ENCODE measurements at places on chromosomes 5 and 9.

GRCh38 chr9:86939891-86940290 is 7.4 kb downstream of the GAS1 start:
- DNase-seq: no peak

DNA sequence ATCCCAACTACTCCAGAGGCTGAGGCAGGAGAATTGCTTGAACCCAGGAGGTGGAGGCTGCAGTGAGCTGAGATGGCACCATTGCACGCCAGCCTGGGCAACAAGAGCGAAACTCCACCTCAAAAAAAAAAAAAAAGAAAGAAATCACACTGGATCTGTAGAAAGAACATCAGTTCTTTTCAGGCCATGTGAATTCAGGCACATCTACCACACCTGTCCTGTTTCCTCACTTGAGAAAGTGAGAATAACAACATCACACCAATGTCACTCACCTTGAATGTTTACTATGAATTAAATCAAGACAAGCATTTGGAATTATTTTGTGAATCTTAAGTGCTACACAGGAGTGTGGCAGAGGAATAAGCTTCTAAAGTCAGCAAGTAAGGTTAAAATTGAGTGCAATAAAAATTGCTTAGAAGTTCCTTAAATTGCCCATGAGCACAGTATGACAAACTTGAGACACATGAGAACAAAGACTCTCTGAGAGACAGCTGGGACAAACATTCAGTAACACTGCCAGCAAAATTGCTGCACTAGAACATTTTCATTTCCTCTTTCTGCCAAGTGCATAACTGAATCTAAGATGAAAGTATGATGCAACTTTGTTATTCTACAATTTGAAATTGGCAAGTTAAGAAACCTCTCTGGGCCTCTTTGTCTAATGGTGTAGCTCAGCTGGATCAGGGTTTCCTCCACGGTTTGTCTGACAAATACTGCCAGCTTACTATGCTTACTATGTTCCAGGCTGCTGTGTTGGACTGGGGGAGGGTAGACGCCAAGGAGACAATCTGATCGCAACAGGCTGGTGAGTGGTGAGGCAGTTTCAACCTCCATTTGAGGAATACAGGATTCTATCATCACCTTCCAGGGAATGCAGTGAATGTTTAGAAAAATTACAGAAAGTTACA is 1.9 kb upstream of the RIC1 start:
- DNase-seq: no peak

- DNase-seq: no peak
Measured at GRCh38 chr5:6570530-6570929, 62.3 kb downstream of the NSUN2 start.

DNA sequence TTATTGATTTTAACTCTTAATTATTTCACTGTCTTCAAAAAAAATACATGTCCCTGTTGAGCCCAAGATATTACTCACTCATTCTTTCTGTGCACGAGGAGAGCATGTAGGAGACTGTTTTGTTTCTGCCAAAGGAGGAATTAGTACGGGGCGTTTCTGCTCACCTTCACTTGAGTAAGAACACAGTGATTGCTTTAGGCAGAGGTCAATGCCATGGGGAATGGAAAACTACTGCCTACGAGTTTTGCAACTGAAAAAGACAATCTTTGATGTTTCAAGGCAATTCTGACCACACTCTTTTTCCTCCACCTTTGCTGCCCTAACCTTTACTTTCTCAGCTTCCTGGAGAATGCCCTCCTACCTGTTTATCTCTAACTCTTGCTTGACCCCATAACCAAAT is 109.4 kb downstream of the CCDC192 start:
- DNase-seq: no peak

DNA sequence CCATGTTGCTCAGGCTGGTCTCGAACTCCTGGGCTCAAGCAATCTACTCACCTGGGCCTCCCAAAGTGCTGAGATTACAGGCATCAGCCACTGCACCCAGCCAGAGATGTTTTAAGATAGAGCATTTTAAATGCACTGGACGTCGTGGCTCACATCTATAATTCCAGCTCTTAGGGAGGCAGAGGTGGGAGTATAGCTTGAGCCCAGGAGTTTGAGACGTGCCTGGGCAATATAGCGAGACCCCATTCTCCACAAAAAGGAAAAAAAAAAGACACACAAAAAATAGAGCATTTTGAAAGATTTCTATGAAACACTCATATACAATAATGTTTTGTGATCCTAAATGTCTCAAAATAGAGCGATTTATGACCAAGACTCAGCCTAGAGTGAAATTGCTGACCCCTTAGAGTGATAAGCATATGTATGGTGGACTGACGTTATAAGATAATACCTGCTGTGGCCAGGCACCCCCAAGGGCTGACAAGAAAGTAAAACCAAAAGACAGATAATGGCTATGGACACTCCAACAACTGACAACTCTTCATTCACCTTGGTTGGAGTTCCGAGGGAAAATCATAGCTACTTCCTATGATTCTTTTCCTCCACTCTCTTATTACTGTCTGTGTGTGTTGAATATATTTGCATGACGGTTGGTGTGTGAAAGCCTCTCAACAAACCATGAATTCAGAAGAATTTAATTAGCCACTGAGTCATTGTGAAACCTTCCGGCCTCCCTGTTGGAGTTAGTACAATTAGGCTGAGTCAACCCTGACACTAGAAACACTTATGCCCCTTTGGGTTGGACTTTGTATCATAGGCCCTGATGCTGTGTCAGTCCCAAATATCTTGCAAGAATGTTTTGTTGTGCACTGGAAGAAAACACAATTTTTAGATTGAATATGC is 526.5 kb upstream of the NUDT12 start:
- DNase-seq: no peak

DNA sequence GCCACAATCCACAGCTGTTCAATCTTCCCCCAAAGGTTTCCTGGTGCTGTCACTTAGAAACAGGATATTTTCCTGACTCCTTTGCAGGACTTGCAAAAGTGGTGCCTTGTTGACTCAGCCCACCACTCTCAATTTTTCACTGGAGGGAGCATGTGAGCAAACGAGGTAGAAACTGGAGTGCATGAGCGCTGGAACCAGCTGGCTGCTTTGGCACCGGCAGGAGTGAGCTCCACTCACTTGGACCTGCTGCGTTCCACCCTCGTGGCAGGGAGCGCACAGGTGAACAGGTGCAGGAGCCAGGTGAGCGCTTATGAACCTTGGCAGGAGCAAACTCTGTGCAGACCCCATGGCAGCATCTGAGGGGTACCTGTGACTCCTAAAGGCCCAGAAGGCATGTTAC is 364.1 kb upstream of the RORB start:
- no peak for DNase-seq

DNA sequence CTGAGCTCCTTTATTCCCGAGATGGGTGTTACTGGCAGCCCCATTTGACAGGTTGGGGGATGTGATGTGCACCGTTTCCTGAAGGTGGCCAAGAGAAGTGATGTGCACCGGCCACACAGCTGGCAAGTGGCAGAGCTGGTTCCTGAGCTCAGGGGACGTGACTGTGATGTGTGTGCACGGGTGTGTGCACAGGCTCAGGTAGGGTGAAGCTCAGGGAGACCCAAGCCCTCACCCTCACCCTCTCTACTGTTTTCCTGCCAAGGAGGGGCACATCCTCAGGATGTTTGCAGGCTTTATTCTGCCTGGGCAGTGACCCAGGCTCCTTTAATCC is 56.6 kb downstream of the WWC1 start:
- no peak for DNase-seq

DNA sequence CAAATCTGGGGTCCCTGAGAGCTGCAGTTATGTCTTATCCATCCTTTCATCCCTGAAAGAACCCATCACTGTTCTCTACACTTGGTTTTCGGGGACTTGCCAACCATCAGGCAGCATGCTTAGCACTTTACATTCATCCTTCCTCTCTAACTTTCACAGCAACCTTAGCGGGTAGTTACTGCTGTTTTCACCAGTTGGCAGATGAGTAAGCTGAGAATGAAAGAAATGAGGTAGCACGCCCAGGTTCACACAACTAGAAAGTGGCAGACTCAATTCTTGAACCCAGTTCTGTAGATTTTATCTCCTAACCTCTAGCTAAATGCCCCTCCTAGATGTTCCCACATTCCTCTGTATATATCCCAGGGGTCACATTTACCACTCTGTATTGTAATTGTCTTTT is 342.0 kb upstream of the WWC1 start:
- no peak for DNase-seq

DNA sequence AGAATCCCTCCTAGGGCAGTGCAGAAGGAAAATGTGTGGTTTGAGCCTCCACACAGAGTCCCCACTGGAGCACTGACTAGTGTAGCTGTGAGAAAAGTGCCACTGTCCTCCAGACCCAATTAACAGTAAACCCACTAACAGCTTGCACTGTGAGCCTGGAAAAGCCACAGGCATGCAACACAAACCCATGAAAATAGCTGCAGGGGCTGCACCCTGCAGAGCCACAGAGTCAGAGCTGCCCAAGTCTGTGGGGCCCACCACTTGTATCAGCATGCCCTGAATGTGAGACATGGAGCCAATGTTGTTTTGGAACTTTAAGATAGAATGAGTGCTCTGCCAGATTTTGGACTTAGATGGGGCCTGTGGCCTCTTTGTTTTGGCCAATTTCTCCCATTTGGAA is 119.8 kb upstream of the CDH9 start:
- DNase-seq: no peak

DNA sequence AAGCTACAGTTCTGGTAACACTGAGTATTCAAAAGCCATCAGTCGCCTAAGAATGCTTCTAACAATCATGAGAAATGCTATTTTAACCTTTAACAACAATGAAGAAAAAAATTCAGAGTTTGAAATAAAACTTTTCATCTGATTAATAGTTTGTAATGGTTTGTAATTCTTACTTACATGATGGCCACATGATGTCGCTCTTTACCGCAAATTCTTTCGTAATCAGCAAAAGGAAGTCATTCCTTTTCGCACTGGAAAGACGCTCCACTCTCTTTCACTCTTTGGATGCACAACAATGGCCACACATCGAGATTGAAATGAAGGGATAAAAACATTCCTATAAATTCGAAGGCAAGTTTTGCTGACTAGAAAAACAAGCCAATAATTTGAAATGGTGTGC is at the start of gene PCDHA7:
TSS of gene PCDHA7 (plus strand) at position 277 of the 400 bp plus-strand sequence. CDS start at position 392, 115 bp downstream.
- DNase-seq: no peak

GRCh38 chr5:123671042-123671441 is 159.1 kb downstream of the CSNK1G3 start:
- DNase-seq: peak; percentile 9

DNA sequence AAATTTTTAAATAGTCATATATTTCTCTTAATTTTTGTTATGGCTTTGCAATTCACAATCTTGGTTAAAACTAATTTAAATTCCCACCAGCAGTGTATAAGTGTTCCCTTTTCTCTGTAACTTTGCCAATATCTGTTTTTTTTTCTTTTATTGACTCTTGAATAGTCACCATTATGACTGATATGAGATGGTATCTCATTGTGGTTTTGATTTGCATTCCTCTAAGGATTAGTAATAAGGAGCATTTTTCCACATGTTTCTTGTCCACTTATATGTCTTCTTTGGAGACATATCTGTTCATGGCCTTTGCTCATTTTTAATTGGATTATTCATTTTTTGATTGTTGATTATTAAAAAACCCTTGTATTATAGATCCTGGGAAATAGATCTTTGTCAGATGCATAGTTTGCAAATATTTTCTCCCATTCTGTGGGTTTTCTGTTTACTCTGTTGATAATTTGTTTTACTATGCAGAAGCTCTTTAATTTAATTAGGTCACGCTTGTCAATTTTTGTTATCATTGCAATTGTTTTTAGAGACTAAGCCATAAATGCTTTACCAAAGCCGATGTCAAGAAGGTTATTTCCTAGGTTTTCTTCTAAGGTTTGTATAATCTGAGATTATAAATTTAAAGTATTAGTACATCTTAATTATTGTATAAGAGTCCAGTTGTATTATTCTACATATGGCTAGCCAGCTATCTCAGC is 610.9 kb downstream of the CHSY3 start:
- DNase-seq: no peak

DNA sequence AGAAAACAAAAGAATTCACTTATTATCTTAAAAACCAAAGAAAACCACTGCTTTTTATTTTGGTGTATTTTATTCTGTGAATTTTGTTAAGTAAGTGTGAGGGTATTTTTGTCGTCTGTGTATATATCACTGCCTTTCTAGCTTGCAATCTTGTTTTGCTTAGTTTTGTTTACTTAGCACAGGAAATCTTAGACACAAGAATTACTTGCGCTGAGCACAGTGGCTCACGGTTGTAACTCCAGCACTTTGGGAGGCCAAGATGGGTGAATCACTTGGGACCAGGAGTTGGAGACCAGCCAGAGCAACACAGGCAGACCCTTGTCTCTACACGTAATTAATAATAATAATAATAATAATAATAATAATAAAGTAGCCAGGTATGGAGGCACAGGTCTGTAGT is 230.3 kb downstream of the PAPPA start:
- no peak for DNase-seq

GRCh38 chr9:86868616-86869015 is 78.7 kb downstream of the GAS1 start:
- no peak for DNase-seq

DNA sequence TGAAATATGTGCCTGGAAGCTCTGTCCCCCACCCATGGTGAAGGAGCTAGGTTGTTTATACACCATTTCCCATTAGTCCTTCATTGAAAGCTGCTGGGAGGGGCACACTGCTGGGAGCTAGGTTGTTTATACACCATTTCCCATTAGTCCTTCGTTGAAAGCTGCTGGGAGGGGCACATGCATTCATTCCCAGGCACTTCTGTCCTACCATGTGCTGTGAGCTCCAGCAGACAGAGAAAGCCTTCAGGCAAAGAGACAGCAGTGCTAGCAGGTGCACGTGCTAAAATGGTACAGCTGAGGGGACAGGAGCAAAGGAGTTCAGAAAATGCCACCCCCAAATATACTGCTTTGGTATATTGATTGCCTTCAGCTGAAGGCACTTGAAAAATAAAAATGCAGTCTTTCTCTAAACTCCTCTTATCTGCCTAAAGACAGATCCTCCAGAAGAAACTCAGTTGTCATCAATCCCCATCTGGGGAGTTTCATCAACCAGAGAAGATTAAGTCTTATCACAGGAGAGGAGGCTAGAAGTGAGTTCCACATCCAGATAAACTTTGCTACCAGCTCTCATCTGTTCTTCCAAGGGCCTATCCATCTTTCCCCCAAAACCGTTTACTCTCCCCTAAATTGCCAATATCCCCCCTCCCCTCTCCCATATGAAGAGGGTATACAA is 27.7 kb upstream of the DAPK1 start:
- no peak for DNase-seq

DNA sequence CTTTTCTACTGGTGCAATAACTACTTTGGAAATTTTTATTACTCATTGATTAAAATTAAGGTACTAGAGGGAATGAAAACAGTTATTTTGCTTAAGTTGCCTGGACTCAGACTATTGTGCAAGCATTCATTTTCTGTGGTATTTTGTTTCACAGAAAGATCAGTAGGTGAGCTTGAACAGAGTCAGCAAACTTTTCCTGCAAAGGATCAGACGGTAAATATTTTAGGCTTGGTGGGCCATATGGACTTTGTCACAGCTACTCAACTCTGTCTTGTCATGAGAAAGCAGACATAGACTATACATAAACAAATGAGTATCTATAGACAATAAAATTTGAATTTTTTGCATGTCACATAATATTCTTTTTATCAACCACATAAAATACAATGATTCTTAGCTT is 1036.4 kb downstream of the NR2F1-AS1 start:
- no peak for DNase-seq
